ENCODE measurements at places on chromosomes 6 and 20.

DNA sequence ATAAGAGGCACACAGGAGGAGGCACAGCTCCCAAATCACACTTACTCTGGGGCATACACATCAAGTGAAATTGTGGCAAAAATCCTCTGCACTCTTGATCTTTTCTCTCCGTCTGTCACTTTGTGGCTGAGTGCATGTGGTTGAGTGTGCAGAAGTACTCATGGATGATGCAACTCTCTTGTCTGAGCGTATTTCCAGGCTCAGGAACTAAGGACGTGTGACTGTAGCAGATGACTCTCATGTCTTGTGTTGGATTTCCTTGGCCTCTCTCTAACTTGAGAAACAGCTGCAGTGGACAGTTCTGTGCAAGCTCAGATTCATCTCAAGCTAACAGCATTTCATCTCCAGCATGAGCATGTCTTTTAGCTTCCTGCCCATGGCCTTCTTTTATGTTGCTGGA, 245.4 kb upstream of the FLRT3 start:
- peak; percentile 21 for DNase-seq

DNA sequence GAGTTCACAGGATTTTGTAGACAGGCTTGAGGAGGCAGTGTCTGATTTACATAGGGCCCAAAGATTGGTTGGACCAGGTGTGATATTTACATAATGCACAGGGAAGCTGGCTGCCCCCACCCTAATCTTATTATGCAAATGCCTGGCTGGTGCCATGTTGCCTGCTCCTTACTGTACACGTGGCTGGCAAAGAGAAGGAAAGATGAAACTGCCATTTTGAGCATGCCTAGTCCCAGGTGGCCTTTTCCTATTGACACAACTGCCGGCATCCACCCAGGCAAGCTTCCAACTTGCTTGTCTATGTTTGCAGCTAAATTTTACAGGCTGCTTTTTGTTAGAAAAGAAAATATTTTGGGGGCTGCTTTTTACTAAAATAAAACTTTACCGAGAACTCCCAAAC, 174.6 kb downstream of the LMBRD1 start:
- peak; percentile 24 for DNase-seq

DNA sequence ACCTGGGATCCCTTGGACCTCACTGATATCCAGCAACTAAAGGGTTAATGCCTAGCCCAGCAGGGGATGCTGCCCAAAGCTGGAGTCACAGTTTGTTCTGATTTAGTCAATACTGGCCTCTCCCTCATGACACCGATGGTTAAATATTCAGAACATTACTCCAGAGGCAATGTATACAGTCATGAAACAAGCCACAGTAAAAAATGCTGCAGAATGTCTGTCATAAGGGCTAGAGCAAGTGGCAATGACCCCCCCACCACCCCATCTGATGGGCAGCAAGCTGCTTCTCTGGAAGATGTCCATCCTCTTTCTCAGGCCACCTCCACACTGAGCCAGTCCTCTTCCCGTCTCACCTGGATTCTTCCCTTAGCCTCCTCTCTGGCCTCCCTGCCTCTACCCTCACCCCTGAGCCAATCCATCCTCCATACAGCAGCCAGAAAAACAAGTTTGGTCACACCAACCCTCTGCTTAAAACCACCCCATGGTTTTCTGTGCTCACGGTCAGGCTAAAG, 99.0 kb upstream of the KCNG1 start:
- no peak for DNase-seq

DNA sequence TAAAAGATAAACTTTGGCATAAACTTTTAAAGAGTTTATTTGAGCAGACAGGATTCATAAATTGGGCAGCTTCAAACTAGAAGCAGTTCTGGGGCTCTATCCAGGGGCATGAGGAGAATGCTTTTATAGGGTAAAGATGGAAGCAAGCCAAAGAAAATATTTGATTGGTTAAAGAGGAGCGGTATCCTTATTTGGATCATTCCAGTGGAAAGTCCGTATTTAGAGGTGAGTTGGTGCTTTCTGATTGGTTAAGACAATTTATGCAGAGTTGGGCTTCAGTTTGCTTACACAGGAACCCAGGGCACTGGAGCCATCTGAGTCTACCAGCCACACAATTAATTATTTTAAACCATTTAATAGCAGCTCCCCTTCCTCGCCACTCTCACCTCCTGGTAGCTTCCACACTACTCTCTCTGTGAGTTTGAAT, 37.9 kb upstream of the RNF217 start:
- no peak for DNase-seq

- no peak for DNase-seq
Measured at GRCh38 chr6:135994857-135995544, 143.5 kb downstream of the PDE7B start.

- no peak for DNase-seq
Measured at GRCh38 chr6:101633081-101633480, 239.6 kb downstream of the GRIK2 start.

GRCh38 chr6:63887002-63887751, 251.6 kb downstream of the PHF3 start:
- no peak for DNase-seq

GRCh38 chr6:153618371-153619322, 420.4 kb upstream of the OPRM1 start:
- peak; percentile 5 for DNase-seq

- no peak for DNase-seq
Measured at GRCh38 chr20:13487202-13487601, 151.5 kb downstream of the TASP1 start.

DNA sequence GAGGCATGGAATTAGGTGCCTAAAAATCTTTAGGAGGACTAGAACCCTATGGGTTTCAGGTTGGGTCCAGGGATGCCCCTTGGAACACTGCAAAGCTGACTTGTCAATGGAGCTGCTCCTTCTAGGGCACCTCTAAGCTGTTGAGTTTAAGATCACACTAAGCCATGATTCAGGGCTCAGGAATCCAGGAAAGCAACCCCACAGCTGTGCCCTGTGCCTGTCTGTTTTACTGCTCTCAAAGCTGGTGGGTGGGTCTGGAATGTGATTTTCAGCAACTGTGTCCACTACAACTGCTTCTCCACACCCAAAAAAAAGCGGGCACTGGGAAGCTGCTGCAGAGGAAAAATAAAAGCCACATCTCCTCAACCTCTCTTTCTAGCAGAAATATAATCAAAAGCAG, 310.4 kb upstream of the MOCS1 start:
- peak; percentile 56 for DNase-seq

GRCh38 chr20:53774461-53775203, 181.0 kb upstream of the ZNF217 start:
- peak; percentile 86 for DNase-seq

- DNase-seq = peak; percentile 47
Measured at GRCh38 chr6:38354905-38355304, 284.8 kb downstream of the BTBD9 start.

GRCh38 chr6:116351101-116351500, 19.6 kb upstream of the DSE start:
- no peak for DNase-seq

GRCh38 chr6:113818578-113818977, 38.6 kb upstream of the MARCKS start:
- no peak for DNase-seq

GRCh38 chr20:51871943-51872342, 69.6 kb upstream of the SALL4 start:
- no peak for DNase-seq

DNA sequence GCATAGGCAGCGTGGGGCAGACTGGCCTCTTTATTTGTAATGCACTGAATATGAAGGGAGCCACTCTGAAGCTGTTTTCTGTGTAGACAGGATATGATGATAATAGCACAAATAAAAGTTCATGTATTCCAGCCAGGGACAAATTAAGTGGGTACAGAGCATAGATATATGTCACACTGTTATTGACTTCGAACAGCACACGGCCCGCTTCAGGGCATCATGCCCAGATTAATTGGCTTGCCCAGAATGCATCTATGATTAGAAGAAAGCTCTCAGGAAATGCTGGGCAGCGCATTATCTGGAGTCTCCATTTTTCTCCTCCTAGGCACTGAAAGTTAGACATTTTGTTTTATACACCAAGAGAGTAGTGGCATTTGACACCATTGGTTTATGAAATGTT, 26.3 kb upstream of the SASH1 start:
- DNase-seq = no peak

DNA sequence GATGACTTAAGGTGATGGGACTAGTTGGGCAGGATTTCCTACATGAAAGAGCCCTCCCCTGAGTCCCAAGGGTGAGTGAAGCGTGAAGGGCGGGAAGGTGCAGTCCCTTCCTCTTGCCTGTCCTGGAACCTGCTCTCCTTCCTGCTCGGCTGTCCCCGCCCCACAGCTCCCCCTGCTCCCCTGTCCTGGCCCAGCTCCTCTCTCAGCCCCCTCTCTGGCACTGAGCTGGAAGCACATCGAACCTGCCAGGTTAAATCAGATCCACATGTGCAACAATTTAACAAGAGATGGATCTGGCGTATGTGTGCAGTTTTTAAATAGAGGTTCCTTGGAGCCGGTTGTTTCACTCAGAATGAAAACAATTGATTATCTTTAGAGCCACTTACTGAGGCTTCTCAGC, 95.0 kb downstream of the LRFN2 start:
- peak; percentile 77 for DNase-seq

DNA sequence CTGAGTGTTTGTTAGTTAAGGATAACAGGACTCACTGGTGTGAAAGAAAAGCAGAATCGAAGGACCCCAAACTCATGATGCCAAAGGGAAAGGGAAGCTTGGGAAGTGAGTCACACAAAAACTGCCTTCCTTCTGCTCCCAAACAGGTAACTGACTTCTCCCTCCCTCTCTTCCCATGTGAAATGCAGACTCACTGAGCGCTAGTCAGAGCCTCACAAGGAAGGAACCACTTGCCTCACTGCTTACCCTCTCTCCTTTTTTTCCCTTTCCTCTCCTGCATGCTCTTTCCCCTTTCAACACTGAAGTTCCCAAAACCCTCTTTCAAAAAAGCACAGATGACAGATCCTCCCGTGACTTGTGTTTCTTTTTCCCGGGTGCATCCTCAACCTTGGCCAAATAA, 56.4 kb downstream of the LYRM4 start:
- DNase-seq = no peak

DNA sequence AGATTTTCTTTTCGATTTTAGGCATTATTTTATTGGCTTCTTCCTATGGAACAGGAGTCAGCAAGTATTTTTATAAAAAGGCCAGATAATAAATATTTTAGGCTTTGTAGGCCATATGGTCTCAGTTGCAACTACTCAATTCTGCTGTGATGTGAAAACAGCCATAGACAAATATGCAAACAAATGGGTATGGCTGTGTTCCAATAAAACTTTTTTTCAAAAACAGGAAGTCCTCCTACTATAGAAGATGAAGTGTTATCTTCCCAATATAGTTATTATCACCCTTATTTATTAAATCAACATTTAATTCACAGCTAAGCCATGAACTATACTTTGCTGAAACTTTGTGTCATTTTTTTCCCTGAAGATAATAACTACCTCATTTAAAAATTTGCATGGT, 57.2 kb downstream of the CHD6 start:
- no peak for DNase-seq

GRCh38 chr6:22222469-22222868, 74.4 kb downstream of the PRL start:
- DNase-seq = no peak

DNA sequence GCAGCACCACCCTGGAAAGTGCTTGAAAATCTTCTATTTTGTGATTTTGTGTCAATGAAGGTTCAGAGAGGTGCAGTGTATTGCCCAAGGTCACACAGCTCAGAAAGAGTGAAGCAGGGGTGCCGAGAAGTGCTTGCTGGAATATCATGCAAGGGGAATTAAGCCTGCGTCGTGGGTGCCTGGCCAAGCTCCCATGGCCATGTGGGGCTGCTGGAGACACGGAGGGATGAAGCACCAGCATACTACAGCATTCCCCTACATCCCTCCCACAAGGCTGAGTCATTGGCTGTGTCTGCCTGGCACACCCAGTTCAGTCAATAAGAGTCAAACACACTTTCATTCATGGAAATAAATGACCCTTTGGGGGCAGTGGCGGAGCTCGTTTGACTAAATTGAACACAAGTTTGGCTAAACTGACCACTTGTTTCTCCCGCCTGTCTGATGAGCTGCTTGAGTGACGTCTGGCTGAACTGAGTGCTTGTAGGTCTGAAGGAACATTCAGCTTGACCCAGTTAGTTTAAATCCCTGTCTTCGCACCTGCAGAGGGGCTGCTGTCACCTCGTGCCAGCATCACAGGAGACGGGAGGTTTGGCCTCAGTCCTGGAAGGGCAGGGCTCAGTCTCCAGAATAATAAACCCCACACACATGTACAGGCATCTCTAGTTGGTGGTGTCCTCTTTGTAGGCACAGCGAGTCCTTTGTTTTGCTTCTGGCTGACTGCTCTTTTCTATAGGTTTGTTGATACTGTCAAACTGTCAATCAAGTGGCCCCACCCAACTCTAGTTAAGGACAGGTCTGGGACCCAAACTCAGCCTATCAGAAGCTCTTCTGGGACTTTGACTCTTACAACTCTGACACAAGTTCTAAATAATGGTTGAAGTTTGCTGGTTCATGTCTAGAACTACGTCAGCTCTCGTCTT, 8.4 kb upstream of the TGM2 start:
- peak; percentile 76 for DNase-seq

DNA sequence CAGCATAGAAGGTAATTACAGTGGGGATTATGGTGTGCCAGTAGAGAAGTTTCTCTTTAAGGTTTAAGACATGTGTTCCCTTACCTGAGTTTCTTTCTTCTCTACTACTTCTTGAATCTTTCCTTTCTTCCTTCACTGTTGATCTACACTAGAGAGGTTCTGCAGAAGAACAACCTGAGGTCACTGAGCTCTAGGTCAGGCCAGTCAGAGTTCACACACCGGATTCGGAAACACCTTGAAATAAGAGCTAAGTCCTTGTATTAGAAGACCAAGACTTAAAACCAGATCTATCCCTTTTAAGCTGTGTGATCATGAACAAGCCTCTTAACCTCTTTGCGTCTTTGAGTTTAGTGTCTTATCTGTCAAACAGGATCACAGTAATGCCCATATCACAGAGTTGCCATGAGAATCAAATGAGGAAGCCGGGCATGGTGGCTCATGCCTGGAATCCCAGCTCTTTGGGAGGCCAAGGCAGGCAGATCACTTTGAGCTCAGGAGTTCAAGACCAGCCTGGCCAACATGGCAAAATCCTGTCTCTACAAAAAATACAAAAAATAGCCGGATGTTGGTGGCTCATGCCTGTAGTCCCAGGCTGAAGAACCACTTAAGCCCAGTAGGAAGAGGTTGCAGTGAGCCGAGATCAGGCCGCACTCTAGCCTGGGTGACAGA, 22.0 kb upstream of the TGM3 start:
- no peak for DNase-seq

DNA sequence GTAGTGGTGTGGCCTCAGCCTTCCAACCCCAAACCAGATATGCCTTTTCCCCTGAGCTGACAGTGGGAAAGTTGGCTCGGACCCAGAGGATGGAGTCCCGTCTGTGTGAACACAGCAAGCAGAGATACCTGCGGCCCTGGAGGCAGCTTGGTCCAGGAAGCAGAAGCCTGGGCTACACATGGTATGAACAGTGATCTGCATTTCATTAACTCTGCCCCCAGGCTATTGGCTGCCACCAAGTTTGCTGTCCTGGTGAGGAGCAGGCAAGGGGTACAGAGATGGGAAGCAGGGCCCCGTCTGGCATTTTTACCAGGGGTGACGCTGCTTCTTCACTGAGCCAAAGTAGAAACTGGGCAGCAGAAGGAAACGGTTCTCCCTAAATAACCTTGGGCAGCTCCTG, 90.0 kb downstream of the EDN3 start:
- DNase-seq = no peak

All from tongue (tissue), 3 donors.